ENCODE measurements at places on chromosomes 2 and 18.

DNA sequence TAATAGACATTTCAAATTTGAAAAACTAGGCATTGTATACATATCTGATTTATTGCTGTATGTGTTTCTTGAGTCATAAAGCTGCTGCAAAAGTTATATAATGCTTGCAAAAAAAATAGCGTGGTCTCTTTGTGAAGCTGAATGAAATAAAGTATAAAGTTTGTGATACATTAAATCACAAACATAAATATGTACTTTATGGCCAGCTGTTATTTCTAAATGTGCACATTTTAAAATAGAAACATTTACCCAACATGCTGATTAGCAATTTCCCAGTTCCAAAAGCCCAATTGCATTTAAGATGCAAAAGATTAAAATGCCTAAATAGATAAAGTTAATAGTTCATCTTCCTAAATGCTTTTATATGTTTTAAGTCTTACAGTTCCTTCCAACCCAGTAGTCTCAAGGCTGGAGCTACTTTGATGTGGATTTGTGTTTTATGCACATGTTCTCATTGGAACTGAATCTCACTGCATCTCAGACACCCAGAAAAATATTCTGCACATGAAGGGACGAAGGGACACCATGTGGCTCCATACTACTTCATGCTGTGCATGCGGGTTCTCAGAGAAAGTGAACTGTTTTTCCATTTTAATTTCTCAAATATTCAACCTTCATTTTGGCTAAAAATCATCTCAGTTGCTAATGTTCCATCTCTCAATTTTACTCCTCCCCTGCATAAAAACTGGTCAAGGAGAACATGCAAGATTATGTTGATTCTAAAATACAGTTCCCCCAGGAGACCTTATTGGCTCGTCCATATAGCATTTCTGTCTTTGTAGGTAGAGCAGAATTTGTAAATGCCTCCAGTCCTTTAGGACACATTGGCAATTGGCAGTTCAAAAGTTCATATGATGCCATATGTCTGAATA is 304.6 kb downstream of the MTX2 start:
- no peak for DNase-seq

GRCh38 chr18:58983260-58984155 is 118.8 kb downstream of the ZNF532 start:
- DNase-seq: no peak

- DNase-seq: no peak
Measured at GRCh38 chr2:57084697-57085281, 901.0 kb downstream of the CCDC85A start.

- DNase-seq: peak; percentile 46
Measured at GRCh38 chr2:180124273-180125139, 117.4 kb upstream of the CWC22 start.

DNA sequence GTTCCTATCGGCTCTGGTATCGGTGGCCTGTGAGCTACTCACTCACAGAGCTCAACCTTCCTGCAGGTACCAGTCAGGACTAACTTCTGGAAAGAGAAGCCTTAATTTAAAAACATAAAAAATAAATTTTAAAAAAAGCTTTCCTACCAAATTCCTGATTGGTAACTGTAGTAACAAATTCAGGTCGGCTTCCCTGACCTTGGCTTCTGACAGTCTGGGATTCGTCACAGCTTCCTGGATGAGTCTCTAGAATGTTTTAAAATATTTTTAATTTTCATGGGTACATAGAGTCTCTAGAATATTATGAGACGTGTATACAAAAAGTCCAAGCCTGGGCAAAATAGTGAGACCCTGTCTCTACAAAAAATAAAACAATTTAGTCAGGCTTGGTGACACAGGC is 45.0 kb upstream of the MTCL1 start:
- DNase-seq: no peak

- DNase-seq: peak; percentile 93
Measured at GRCh38 chr18:79484661-79485621, 89.2 kb downstream of the NFATC1 start.

DNA sequence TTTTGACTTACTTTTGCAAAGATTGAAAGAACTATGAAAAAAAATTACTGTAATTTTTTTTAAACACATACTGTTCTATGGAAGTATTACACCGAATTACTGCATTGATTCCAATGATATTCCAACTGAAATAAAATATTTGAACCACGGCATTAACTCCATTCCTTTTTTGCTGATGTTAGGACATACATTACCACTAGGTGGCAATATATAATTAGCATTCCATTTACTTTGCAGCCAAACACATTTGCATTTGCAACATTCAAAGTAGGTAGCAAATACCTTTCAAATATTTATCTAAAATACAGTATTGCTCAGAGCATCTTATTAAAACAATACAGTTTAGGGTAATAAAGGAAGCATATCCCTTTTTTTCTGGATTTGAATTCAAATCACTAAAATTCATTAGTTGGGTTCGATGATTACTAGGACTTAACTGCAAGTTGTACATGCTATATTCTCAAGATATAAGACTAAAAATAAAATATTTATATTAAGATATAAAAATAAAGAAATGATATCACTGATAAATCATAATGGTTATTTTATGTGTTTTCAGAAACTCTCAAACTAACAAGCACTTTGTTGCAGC is 31.3 kb downstream of the LANCL1 start:
- DNase-seq: peak; percentile 36

DNA sequence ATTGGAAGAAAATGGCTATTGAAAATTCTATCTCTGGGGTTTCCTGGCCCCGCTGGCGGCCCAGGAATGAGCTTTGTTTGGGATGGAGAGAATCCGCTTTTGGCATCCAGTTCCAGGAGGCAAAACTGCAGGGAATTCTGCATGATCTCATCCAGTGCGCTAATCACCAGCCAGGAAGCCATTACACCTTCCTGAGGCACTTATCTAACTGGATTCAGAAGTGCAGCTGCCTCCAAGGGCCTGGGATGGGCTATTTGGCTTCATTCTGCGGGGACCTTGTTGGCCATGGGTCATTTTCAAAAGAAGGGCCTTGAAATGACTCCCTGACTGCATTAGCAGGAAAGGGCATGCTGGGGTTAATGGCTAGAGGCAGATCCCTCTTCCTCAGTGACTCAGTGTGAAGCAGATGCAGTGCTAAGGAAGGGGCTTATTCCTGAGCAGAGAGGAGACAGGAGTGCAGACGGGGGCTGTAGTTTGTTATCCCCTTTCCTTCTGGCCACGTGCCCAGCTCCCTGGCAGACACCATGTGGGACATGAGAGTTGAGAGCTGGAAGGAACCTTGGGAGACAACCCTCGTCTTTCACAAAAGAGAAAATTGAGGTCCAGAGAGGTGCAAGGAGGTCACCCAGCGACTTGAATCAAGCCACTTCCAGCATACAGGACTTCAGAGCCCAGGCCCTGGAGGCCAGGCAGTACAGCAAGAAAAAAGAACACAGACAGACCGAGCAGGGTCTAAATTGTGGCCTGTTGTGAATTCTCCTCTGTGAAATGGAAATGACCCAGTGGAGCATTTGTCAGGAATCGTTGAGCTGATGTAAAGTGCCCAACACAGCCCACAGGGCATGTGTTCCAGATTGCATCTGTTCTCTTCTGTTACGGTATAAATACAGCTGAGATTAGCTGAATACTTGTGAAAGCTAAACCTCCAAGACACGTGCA is 161.8 kb downstream of the PRKCE start:
- no peak for DNase-seq

GRCh38 chr2:172680436-172681068 is 55.1 kb upstream of the RAPGEF4 start:
- DNase-seq: no peak
